Ascending aorta (tissue), 2 donors: ENCODE measurements at places on chromosomes 5 and 9. TPM values are rescaled to one million over a fixed set of nuclear protein-coding genes. Genes with fewer than 3 reads are reported as not detected.

GRCh38 chr5:97906135-97906534 is 723.1 kb upstream of the RIOK2 start:
- H3K27ac ChIP-seq = no peak overlapping the region
- no peaks in the 10 kb centered on the region for H3K36me3 ChIP-seq
- H3K4me1 ChIP-seq = no peaks in the 10 kb centered on the region
- H3K4me3 ChIP-seq = no peak overlapping the region
- DNase-seq = no peak

GRCh38 chr5:83608122-83608521 is 112.5 kb downstream of the HAPLN1 start:
- no peaks in the 10 kb centered on the region for H3K4me1 ChIP-seq
- H3K27ac ChIP-seq = no peak overlapping the region
- no peaks in the 10 kb centered on the region for H3K36me3 ChIP-seq
- no peak overlapping the region for H3K4me3 ChIP-seq
- H3K27me3 ChIP-seq = no peaks in the 10 kb centered on the region

The SPINK5 gene
- total RNA-seq = not detected

- H3K27me3 ChIP-seq = no peaks in the 10 kb centered on the region
- DNase-seq = no peak
- no peaks in the 10 kb centered on the region for H3K36me3 ChIP-seq
- no peak overlapping the region for H3K27ac ChIP-seq
Measured at GRCh38 chr9:16743375-16743774, 127.1 kb downstream of the BNC2 start.

DNA sequence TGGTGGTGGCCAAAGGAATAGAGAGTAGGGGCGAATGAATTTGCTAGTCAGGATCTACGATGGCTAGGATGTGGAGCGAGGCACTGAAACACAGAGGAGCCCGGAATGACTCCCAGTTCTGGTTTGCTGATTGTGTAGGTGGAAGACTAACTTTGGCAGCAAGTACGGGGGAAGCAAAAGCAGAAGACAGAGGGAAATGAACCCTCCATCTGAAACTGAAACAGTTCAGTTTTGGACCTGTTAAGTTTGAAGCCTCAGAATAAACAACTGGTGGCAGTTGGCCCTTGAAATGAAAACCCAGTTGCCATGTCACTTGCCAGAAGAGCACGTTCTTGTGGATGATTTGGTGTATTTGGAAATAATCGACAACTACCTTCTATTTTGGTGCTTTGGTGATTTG is 15.4 kb upstream of the SMIM15 start:
- H3K4me3 ChIP-seq = no peak overlapping the region
- H3K36me3 ChIP-seq = no peaks in the 10 kb centered on the region
- DNase-seq = no peak
- H3K4me1 ChIP-seq = no peaks in the 10 kb centered on the region

DNA sequence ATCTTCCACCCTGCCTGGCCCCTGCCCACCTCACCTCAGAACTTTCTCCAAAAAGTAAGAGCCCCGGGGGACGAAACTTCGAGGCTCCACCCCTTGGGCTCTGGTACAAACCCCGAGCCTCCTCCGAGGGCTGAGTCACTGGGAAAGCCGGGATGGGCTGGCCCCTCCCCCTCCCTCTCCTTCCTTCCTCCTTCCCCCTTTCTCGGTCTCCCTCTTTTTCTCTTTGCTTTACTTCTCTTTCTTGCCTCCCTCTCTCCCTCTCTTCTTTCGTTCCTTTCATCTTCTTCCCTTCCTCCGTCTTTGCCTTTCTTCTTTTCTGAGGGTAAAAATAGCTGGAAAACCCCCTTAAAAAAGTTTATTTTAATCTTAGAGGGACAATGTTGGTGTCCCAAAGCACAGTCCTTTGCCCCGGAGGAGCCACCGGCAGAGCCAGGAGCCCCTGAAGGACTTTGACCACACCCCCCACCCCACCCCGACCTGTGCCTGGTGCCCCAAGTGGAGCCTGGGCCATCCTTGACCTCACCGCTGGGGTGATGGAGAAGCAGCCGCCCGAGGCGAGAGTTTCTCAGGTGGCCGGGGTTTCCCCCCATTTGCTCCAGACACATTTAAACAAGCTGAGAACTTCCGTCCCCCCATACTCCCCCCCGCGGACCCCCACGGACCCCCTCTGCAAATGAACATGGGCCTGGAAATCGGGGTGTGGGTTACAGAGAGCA is 5.7 kb upstream of the NOTCH1 start:
- H3K36me3 ChIP-seq = no peaks in the 10 kb centered on the region
- peak overlapping the region; percentile 51 for H3K4me3 ChIP-seq
- H3K27me3 ChIP-seq = no peaks in the 10 kb centered on the region

DNA sequence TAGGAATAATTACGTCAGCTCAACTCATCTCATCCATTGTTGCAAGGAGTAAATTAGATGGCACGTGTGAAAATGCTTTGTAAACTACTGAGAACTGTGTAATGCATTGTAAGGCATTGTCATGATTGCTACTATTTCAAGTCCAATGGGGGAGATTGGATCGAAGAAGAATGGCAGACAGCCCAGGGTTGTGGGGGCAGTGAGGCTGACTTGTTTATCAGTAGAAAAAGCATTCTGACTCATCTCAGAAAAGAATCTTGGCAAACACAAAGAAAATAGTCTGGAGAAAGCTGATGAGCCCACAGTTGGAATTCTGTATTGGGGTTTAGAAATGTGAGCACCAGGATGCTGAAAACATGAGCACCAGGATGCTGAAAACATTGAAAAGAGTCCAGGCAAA is 28.0 kb upstream of the DAP start:
- DNase-seq = no peak
- no peak overlapping the region for H3K27ac ChIP-seq
- no peaks in the 10 kb centered on the region for H3K27me3 ChIP-seq

DNA sequence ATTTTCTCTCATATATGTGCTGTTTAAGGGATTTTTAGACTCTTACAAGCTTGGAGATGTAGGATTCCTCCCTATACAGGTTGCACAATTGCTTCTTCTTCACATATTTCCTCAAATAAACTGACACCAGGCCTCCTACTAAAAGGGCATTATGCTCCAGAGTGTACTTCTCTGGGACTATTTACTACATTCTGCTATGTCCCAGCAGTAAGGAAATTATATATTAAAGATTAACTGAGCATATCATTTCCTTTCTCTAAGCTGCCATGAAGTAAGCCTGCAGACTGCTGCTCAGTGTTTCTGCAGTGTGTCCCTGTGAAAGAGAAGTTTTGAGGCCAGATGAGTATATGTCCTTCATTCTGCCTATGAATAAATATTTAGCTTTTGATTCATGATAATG is 356.9 kb upstream of the NUDT12 start:
- H3K4me3 ChIP-seq = no peak overlapping the region
- H3K36me3 ChIP-seq = no peaks in the 10 kb centered on the region
- H3K27me3 ChIP-seq = no peaks in the 10 kb centered on the region
- no peaks in the 10 kb centered on the region for H3K4me1 ChIP-seq

The OSMR gene
- total RNA-seq = 52.4 TPM

GRCh38 chr5:137442660-137443059 is 56.5 kb downstream of the SPOCK1 start:
- no peak overlapping the region for H3K27ac ChIP-seq
- no peak for DNase-seq
- no peaks in the 10 kb centered on the region for H3K4me1 ChIP-seq
- H3K36me3 ChIP-seq = no peaks in the 10 kb centered on the region
- H3K4me3 ChIP-seq = no peak overlapping the region

DNA sequence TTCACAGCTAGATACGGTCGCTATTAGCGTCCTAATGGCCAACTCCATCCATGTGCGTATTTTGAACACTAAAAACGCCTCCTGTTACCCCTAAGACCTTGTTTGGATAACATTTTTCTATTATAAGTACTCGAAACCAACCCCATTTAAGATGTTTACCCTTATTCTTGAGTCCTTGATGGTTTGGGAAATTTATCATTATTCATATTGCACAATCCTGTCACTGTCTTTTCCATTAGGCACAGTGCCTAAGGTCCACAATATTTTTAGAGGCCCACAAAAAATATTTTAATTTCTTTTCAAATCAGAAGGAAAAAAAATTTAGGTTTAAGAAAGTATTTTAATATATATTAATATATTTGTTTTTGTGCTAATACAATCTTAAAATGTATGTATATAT is 1.3 kb upstream of the LIFR start:
- H3K27ac ChIP-seq = no peak overlapping the region
- DNase-seq = no peak
- no peaks in the 10 kb centered on the region for H3K36me3 ChIP-seq
- H3K4me3 ChIP-seq = peak overlapping the region; percentile 91

- H3K27me3 ChIP-seq = no peaks in the 10 kb centered on the region
- DNase-seq = peak; percentile 53
- H3K4me3 ChIP-seq = no peak overlapping the region
- H3K36me3 ChIP-seq = no peaks in the 10 kb centered on the region
- H3K27ac ChIP-seq = no peak overlapping the region
- H3K4me1 ChIP-seq = no peaks in the 10 kb centered on the region
Measured at GRCh38 chr9:88975966-88976889, 15.0 kb upstream of the S1PR3 start.

- H3K4me1 ChIP-seq = no peaks in the 10 kb centered on the region
- no peak for DNase-seq
- no peak overlapping the region for H3K27ac ChIP-seq
Measured at GRCh38 chr5:119426057-119426456, 26.2 kb upstream of the HSD17B4 start.

GRCh38 chr5:151066920-151067319 is 13.9 kb downstream of the TNIP1 start:
- H3K4me1 ChIP-seq = peaks cover 24% of the 10 kb centered on the region
- no peak overlapping the region for H3K27ac ChIP-seq
- no peak overlapping the region for H3K4me3 ChIP-seq

The ITGA1 gene
- 42.7 TPM for total RNA-seq

The TPD52L3 gene
- total RNA-seq = not detected

GRCh38 chr9:89165880-89166279 is 12.7 kb downstream of the SHC3 start:
- H3K27me3 ChIP-seq = no peaks in the 10 kb centered on the region
- no peak overlapping the region for H3K27ac ChIP-seq
- DNase-seq = no peak
- H3K36me3 ChIP-seq = no peaks in the 10 kb centered on the region

- H3K4me3 ChIP-seq = no peak overlapping the region
- H3K27me3 ChIP-seq = no peaks in the 10 kb centered on the region
- no peaks in the 10 kb centered on the region for H3K36me3 ChIP-seq
- peak; percentile 73 for DNase-seq
- peaks cover 15% of the 10 kb centered on the region for H3K4me1 ChIP-seq
Measured at GRCh38 chr9:122095010-122095767, 2.1 kb upstream of the TTLL11 start.

The RIOK2 gene
- total RNA-seq = 3.7 TPM

DNA sequence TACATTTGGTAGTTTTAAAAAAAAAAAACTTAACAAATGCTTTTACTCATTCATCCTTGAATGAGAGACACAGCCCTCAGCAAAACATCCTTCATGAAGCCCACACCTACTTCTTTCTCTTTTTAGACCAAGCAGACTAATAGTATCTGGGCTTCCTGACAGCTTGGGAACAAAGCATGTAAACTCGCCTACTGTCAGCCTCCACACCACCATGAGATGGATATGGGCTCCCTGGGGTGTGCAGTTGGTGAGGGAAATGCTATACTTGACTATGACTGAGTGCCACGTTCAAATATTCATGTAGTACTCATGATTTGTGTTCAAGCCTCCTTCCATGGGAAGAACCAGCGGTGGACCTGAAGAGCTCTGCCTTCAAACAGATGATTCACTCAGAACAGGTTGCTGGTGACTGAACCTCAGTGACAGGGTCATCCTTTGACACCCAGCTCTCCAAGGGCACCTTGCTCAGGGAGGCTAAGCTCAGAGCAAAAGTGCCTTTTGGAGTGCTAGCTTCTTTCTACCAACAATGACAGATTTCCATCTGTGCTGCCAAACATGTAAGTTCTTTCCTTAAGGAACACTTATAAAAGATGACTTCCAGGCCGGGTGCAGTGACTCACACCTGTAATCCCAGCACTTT is 36.8 kb downstream of the SLC22A5 start:
- no peak overlapping the region for H3K4me3 ChIP-seq
- H3K27me3 ChIP-seq = no peaks in the 10 kb centered on the region
- no peak for DNase-seq
- no peaks in the 10 kb centered on the region for H3K36me3 ChIP-seq
- no peaks in the 10 kb centered on the region for H3K4me1 ChIP-seq

The PCDHB14 gene
- 10.6 TPM for total RNA-seq

The PRDM9 gene
- total RNA-seq = not detected

The FOXD4L4 gene
- not detected for total RNA-seq

DNA sequence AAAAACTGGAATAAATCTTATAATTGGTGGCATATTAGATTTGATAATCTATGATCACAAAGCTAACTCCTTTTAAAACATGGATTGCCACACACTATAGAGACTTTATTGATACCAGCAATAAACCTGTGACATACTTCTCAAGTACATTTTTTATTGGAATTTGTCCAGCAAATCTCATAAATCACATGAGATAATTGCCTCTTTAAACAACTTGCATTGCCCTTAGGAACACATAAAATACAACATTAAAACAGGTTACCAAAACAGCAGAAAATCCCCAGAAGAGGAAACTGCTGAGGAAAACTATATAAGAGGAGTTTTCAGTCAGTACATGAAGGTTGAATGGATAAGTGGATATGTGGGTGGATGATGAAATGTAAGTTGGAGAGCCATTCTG is 124.6 kb downstream of the SNCAIP start:
- no peaks in the 10 kb centered on the region for H3K36me3 ChIP-seq
- no peak overlapping the region for H3K27ac ChIP-seq
- DNase-seq = no peak
- no peaks in the 10 kb centered on the region for H3K27me3 ChIP-seq
- H3K4me3 ChIP-seq = no peak overlapping the region
- peaks cover 8% of the 10 kb centered on the region for H3K4me1 ChIP-seq

The PITX1 gene
- total RNA-seq = 23.8 TPM

- no peaks in the 10 kb centered on the region for H3K36me3 ChIP-seq
- H3K27ac ChIP-seq = no peak overlapping the region
- peaks cover 5% of the 10 kb centered on the region for H3K4me1 ChIP-seq
Measured at GRCh38 chr5:61052882-61053281, 107.9 kb downstream of the NDUFAF2 start.

DNA sequence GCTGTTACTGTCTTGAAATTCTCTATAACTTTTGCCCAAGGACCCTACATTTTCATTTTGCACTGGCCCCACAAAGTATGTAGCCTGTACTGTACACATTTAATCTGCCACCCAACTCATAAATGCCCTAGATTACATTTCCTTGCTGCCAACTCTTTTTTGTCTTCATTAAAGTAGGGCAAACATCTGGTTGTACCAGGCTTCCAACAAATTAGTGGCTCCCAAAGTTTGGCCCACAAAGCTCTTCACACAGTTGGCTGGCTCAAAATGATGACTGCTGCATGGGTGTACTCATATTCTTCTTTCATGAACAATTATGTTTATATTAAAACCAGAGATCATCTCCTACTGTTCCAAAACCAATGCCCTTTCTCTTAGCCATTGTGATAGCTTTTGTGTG is 45.3 kb downstream of the GNA14 start:
- no peaks in the 10 kb centered on the region for H3K36me3 ChIP-seq
- H3K4me1 ChIP-seq = no peaks in the 10 kb centered on the region
- H3K4me3 ChIP-seq = no peak overlapping the region
- no peak overlapping the region for H3K27ac ChIP-seq
- H3K27me3 ChIP-seq = no peaks in the 10 kb centered on the region
